ENCODE measurements at places on chromosomes 5 and 9.

DNA sequence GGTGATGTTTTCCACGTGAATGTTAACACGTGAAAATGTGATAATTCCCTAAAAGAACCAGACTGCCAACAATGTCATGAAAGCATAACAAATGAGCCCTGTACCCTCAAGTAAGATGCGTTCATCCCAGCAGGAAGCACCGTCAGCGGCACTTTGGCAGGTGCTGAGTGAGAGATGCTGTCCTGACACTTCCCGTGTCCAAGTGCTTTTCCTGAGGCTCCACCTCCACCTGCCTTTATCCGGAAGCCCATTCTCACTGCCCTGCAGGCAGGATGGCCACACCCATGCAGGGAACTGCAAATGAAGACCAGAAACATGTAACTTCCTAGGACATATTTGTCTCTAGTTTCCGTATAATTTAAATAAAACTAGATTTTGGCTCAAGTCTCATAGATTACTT lies 238.0 kb upstream of the IRX2 start:
- no peak for DNase-seq

GRCh38 chr9:114034661-114035062 lies 43.4 kb downstream of the AMBP start:
- no peak for DNase-seq

DNA sequence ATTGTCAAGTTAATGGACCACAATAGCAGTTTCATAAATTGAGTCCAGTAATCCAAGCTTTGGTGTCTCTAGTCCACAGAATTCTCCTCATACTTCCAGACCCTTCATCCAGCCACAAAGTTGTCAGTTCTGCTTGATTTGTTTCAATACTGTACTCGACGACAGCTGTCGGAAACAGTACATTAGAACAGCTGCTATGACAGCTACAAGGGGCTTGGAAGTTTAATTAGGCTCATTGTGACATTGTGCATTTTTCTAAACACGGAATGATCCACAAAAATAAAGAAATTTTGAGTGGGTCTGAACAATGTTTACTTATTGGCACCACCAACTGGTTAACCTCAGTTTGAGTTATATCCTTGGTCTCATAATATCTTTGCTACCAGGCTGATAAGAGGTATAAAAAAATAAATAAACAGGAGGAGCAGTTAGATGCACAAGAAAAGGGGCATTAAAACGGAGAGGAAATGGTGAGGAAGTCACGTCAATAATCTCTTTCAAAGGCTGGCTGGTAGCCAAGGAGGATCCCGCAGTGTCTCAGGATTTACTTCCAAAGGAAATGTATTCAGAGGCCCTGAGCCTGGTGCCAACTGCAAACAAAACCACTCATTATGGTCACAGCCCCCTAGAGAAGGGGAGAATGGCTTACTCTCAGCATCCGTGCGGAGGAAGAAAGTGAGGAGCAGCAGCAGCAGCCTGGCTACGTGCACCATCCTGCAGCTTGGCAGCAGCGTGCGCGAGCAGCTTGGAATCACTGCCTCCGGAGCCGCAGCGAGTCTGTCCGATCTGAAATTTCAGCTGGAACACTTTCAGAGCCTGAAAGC lies 933.8 kb upstream of the DMAC1 start:
- no peak for DNase-seq

- peak; percentile 36 for DNase-seq
Measured at GRCh38 chr5:96148376-96148775, 186.7 kb upstream of the ELL2 start.

GRCh38 chr9:78001946-78002731 lies 29.5 kb downstream of the GNAQ start:
- DNase-seq, result no peak

DNA sequence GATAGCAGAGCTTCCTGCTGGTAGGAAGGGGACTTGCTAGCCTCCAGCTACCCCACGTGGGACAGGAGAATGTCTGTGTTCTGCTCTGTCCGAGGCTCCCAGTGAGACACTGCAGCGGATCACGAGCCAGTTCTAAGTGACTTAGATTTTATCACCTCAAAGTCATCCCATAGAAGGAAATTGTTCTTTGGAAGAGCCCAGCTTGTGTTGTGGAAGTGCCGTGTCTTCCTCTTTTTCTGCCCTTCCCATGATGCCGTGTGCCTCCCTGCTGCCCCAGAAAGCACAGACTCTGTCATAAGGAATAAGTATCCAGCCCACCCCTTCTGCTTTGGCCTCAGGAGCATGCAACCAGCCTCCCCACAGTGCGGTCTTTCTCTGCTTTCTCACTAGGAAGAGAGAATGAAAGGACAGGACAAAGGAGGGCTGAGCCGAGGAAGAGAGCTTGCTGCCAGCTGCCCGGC lies 35.6 kb downstream of the RUFY1 start:
- no peak for DNase-seq

DNA sequence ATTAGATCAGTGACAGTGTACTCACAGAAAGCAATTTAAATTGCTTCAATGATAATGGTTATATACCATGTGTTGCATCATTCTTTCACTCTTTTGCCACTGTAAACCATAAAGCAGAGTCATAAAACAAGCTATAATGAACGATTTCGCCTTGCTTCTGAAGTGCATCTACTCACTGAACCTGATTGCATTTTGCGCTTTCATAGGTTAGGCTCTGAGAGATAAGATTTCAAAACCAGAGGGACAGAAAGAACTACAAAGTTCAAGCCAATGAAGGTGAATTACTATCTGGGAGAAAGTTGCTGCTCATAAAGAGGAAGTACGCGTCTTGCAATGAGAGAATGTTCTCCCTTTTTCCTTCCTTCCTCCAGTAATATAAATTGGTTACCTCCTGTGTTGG lies 412.7 kb downstream of the CETN3 start:
- DNase-seq, result no peak

GRCh38 chr5:144203750-144204596 lies 33.3 kb downstream of the KCTD16 start:
- DNase-seq, result peak; percentile 46

DNA sequence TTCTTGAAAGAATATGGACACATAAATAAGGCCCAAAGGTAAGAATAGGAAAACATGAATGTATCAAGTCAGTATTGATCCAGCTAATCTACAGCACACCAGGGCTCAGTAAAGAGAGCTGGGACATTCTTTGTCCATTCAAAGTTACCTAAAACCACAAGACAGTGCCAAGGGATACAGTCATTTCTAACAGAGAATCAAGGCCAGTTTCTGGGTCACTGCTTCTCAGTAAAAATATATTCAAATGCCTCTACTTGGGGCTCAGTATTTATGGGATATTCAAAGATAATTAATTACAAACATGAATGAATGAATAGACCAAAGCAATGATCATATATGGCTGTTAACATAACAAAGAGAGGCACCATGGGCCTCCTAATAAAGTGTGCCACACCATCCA lies 34.9 kb downstream of the MTMR12 start:
- DNase-seq, result no peak

- no peak for DNase-seq
Measured at GRCh38 chr9:9045072-9045471, 1245.5 kb upstream of the DMAC1 start.

DNA sequence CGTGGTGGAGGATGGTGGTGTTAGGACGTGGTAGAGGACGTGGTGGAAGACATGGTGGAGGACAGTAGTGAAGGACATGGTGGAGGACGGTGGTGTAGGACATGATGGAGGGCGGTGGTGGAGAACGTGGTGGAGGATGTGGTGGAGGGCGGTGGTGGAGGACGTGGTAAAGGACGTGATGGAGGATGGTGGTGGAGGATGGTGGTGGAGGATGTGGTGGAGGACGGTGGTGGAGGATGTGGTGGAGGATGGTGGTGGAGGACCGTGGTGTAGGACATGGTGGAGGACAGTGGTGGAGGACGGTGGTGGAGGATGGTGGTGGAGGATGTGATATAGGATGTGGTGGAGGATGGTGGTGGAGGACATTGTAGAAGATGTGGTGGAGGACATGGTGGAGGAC lies 67.6 kb downstream of the S1PR3 start:
- DNase-seq, result no peak

DNA sequence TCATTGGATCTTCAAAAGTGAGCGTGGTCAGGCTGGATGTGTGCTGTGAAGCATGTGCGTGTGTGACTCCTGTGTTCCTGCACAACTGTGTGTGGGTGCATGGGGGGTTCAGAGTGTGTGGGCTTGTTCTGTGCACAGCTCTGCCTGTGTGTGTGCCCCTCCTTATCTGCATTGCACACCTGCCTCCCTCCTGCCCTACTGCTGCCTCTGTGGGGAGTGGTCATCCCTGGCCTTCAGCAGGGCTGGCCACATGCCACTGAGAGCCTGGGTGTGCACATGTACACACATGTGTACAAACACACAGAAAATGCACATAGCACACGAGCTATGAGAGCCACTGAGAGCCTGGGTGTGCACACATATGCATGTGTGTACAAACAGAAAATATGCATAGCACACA lies 92.1 kb downstream of the CACNA1B start:
- no peak for DNase-seq

DNA sequence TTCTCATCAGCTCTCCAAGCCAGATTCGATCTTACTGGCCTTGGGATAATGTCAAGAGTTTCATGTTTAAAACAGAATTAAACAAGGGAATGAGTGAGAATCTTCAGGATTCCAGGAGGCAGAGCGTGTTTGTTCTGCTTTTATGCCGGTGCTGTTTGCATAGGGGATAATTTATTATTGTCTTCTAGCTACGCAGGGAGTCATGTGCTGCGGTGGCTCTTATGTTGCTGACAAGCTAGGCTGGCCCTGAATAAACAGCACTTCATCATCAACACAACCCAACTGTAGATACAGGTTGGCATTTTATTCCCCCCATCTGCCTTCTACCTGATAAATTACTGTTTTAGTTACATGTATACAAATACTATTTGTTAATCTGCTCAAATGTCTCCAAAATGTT lies 47.1 kb upstream of the PCA3 start:
- no peak for DNase-seq

DNA sequence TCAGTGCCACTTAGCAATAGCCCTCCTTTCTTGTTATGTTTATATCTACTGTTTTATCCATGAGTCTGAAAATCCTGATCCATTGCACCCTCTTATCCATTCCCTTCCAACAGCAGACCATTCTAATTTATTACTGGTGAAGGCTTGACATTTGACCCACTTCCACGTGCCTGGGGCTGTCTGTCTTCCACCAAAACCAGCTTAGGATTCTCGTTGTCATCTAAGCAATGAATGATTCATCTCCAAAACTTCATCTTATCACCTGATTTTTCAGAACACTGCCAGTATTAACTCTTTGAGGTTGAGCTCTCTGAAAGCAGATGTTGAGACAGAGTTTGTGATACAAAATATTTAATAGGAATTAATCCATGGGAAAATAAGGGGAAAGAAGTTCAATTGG lies 277.8 kb upstream of the FBXL7 start:
- no peak for DNase-seq

DNA sequence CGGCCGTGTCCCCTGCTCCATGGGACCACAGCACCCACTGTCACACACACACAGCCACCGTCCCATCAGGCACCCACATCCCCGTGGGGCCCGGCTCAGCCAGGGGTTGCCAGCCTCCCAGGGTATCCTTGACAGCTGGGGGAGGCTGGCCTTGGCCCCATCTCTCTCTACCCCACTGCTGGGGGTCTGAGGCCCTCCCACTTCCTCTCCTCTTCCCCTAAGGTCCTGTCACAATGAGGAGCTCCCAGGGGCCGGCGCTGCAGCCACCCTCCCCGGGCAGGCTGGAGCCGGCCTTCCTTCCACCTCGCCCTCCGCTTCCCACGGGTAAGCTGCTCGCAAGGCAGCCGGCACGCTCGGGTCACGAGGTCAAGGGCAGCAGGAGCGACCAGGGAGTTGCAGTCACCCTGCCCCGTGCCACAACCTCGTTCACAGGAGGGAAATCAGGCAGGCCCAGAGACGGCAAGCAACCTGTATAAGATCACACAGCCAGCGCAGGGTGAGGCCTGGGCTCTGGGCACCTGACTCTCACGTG lies 38.6 kb upstream of the NOTCH1 start:
- DNase-seq, result no peak

DNA sequence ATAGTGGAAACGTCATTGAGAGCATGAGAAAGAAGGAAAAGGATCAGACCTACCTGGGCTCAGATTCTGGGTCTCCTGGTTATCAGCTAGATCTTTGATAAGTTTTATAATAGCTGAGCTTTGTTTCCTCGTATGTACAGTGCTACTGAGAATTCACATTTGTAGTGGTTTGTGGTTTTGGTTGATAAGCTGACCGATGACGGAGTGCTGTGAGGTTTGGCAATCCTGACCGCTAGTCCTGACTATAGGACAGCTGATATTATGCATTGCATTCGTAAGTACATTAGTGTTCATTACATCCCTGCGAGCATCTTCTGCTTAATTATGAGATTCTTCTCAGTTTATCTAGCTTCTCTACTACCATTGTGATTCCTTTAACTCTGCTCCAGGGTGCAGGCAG lies 190.7 kb upstream of the SLC27A6 start:
- DNase-seq, result peak; percentile 22

DNA sequence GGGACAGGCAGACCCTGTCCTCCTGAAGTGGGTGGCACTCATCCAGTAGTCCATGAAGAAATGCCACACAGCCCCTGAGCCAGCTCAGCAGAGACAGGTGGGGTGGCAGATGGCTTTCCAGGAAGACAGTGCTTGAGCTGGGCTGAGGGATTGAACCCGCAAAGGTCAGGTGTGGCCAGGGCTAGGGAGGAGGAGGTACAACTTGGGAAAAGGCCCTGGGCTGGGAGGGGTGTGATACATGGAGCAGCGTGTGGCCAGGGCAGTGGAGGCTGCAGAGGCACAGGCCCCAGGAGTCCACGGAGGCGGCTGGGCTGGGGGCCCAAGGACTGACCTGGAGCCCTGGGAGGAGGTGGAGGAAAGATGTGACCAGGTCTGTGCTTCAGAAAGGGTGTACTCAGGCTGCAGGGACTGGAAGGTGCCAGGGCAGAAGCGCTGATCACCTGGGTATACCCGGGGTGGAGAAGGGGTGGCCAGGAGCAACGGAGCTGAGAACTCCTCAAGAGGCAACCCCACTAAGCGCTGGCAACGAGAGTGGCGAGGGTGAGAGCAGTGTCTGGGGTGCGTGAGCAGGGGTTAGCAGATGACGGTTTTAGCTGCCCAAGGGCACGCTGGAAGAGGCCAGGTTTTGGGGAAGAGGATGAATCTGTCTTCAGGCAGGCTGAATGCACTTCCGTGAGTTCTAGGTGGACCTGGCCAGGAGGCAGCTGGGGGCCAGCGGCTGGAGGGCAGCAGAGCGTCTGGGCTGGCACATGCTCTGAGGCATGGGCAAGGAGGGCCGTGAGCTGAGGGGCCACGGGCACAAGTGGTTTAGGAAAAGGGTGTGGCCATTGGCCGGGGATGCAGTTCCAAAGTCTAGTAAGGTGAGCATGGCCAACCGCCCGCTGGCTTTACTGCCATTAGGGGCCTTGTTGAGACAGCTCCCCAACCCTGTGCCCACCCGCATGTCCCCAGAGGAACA lies 3.9 kb upstream of the RABL6 start:
- no peak for DNase-seq

GRCh38 chr5:181199881-181200638 lies 4.9 kb downstream of the TRIM7 start:
- no peak for DNase-seq

DNA sequence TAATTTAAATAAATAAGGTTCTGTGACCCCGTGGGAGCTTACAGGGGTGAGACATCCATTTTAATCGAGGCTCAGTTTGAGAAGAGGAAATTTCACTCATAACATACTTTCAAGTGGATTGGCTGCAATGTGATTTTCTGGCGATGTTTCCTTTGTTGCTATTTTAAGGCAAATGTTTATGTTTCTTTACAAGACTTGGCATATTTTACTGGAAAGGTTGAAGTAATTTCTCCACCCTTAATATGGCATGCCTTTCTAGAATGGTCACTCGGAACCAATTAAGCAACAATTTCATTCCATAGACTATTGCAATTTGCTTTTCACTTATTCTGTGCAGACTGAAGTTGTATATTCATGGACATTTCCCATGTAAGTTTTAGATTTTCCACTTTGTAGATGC lies 438.0 kb upstream of the WWC1 start:
- no peak for DNase-seq

All from mammary epithelial cell (primary cell).